ENCODE measurements at places on chromosomes 12 and 14.
A peak's percentile ranks its signal among the peaks of the same experiment; 100 is the strongest.

- no peak for DNase-seq
These were observed 17.1 kb downstream of the LLPH start for GRCh38 chr12:66113471-66113870.

- DNase-seq, result no peak
These were observed 104.0 kb upstream of the CCND2 start for GRCh38 chr12:4169531-4169930.

DNA sequence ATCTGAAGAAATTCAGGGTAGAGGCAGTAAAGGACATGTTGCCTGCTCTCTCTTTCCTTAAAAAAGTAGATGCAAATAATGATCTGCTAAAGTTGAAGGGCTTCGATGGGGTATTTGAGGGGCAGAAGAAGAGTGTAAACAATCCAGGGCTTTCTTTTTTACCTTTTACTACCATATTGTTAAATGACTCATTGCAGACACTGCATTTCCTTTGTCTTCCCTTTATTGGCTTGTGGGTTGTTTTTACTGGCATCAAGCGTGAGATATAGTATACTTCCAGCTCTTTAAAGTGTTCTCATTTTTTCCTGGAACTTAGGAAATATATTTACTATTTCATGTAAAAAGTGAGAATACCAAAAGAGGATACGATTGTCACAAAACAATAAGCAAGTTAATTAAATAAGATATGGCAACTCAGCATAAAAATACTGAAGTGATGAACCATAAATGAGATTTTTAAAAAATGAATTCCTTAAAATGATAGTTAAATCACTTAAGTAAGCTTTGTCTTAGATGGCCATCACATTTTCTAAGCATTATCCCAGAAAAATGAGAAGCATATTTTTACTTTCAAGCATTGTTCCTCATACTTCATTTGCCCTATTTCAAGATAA lies 72.3 kb upstream of the KRAS start:
- DNase-seq, result no peak

DNA sequence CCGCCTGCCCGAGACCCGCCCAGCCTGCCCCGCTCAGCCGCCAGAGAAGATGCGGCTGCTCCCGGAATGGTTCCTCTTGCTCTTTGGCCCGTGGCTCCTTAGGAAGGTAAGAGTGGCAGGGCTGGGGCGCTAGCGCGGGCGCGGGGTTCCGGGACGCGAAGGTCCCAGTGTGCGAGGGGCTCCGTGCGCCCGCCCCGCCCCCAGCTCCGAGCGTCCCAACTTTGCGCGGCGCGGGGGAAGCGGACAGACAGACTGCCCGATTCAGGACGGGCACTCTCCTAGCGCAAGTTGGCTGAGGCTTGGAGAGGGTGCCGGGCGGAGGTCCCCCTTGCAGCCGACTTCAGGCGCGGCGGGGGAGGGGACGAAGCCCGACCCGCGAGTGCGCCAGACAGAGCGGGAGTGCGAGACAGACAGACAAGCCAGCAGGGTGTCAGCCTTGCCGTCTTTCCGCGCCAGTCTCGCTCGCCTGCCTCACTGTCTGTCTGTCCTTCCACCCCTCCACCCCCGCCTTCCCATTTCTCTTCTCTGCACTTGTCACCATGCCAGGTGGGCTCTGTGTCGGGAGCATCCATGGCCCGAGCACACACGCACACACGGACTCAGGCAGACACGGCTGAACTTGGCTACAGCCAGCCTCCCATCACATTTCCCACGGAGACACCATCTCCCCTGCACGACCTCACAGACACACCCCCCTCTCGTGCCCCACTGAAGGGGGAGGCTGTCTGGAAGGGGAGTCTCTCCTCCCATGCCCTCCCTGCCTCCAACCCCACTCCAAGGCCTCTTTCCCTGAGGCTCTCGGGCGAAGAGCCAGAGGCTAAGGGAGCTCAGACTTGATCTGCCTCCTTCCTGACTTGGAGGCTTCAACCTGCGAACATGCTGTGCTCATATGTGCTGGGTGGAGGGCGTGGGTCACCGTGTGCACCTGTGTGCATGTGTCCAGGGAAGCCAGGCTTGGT lies 606 bp downstream of the NXPH4 start:
- peak; percentile 19 for DNase-seq

DNA sequence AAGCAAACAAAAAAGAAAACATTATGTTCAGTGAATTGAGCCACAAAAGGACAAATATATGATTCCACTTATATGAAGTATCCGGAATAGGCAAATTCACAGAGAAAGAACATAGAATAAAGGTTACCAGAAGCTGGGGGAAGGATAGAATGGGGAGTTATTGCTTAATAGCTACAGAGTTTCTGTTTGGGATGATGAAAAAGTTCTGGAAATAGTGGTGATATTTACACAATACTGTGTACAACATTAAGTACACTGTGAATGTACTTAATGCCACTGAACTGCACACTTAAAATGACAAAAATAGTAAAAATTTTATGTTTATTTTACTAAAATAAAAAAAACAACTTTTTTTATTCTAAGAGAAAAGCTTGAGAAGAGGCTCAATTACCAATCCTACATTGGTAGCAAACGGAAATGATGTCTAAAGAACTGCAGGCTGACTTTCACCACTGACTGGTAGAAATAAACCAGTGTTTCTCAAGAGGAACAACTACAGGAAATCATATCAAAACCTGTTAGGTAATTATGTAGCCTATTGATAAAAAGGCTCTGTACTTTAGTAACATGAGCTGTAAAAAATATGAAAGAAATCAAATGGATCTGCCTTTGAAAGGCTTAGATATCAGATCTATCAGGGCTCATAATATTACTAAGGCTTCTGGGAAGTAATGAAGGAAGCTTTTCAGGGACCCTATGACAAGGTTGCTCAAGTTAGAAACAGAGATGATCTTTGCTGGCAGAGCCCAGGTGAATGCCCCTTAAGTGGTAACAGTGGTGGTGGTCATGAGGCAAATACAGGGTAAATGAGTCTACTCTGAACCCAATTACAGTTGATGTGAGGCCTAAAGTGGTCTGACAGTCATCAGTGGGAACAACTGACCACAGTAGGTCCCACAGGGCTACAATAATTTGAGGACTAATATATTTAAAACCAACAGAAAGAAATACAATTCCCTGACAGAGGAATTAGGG lies 41.3 kb downstream of the BAZ1A start:
- DNase-seq, result no peak

DNA sequence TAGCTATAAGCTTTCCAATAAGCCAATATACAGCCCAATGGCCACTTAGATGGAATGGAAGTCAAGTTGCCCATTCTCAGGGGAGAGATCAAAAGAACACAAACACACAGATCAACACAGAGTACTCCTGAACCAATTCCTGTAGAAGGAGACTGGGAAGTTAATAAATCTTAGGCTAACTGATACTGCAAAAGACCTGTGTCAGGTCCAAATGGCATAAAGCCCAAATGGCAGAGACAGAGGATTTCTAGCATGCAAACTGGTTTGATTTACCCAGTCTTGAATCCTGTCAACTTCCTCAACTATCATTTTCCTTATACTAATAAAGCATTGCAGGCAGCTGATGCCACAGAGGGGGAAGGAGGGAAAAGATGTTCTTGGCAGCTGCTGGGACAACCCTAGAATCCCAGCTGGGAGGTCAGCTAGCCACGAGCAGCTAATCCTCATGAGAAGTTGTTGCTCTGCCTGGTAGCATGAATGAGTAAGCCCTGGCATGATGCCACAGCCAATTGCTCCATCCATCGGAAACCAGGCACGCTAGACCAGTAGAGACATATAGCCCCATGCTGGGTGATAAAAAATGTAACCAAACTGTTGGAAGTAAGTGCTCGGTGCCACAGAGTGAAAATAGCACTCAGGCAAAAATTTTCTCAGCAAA lies 26.2 kb downstream of the ANG start:
- DNase-seq, result no peak

DNA sequence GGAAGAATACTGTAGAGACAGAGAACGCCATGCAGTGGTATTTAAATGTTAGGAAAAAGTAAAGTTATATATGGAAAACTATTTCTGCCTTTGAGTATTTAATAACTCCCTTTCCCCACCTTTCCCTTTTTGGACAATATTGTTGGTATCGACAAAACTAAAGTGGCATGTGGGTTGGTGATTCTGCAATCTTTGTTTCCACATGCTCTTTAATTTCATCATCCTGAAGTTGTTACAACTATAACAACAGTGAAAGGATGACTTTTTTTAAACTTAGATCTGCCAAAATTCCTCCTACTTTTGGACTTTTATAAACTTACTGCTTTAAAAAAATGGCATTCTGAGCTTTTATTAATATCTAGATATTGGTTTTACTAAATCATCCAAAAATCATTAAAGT lies 25.3 kb downstream of the TTC8 start:
- DNase-seq, result no peak

DNA sequence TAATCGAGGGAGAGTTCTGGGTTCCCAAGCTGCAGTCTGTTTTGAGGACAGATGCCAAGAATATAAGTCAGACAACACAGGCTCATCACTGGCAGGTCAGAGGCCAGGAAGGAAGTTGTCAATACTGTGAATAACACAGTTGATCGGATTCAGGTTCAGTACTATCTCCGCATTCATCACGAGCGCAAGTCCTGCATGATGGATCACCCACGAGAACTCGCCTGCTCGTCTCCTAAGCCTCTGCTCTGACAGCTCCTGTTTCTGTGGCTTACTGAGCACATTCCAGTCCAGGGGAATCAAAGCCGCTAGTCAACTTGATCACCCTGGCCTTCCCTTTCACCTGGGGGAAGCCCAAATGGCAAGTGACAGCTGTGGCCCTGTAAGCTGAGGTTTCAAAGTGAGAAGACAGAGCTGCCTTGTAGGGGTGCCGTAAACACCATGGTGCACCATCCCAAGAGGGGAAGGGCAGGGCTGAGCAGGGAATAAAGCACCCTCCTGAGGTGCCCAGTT lies 60.1 kb upstream of the DICER1 start:
- no peak for DNase-seq

DNA sequence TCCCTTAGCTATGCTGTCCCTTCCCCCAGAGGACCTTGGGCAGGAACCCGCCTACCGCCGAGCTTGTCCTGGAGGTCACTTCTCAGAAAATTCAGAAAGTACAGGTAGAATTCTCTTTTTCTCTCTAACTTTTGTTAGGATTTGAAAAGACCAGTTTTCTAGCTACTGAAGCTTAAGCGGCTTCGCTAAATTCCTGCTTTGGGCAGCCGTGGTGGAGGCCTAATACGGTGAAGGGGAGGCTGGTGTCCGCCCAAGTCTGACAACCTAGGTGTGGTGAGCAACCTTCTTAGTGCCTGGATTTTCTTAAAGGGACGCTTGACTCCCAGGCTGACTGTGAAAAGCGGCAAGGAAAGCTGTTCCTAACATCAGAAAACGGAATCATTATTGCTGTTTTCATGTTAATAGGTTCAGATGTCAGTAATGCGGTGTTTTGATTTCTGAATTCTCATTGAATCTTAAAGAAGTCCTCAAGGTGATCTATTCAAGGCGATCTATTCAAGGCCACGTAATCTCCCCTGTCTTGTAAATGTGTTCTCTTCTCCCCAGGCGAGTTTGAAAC lies 835 bp downstream of the FGD4 start:
- no peak for DNase-seq

GRCh38 chr12:71046215-71046614 lies 111.6 kb downstream of the TSPAN8 start:
- no peak for DNase-seq

GRCh38 chr14:54202288-54202687 lies 194.5 kb upstream of the CDKN3 start:
- DNase-seq, result no peak

DNA sequence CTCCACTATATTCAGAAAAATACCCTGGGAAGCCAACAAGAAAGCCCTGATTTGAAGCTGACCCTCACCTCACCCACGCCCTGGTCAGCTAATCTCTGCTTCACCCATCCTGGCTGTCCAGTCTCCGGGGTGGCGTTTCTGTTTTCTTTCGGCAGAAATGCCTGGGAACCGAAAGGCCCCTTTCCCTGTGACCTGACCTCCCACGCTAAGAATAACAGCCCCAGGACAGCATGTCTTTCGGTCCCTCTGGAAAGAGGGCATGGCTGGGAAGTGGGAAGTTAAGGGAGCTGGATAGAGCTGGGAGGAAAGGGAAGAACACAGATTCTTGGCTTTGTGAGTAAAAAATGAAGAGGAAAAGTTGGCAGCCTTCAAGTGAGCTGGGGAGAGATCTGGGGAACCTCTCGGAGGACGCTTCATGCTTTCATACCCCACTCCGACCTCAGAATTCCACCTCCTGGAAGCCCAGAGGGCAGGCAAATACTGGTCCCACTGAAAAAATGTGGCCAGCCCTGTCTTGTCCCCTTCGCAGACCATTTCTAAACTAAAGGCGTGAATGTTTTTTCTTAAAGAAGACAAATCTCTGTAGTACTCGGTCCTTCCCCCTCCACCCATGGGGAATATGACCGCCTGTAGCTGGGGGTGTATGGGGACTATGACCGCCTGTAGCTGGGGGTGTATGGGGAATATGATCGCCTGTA lies 163.0 kb upstream of the FKBP4 start:
- no peak for DNase-seq

GRCh38 chr14:23432102-23432925 lies 3.1 kb downstream of the MYH7 start:
- no peak for DNase-seq

GRCh38 chr12:24049728-24050127 lies 100.3 kb upstream of the SOX5 start:
- DNase-seq, result no peak

DNA sequence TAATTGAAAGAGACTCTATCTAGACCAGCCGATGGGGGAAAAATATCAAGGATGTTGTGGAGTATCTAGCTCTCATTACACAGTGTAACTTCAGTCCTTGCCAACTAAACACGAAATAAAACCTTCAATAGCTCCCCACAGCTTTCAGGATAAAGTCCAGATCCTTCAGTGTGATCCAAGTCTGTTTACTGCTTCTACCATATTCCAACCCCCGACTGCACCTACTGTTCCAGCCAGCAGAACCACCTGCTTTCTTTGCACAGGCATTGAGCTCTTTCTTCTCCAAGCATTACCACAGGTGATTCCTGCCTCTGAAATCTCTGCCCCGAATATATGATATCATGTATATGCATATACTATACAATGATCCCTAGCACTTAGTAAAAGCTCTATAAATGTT lies 2.2 kb upstream of the LRRC23 start:
- DNase-seq, result no peak

DNA sequence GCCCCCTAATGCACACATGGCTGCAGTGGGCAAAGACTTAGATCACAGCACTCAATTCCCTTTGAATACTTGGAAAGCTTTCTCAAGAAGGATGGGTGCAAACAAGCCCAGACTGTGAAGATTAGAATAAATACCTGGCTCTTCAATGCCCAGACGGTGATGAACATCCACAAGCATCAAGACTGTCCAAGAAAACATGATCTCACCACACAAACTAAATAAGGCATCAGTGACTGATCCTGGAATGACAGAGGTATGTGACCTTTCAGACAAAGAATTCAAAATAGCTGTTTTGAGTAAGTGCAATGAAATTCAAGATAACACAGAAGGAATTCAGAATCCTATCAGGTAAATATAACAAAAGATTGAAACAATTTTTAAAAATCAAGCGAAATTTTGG lies 43.8 kb upstream of the ZDHHC17 start:
- no peak for DNase-seq

- no peak for DNase-seq
These were observed 48.2 kb upstream of the PNMA1 start for GRCh38 chr14:73762375-73762822.

- no peak for DNase-seq
These were observed 10.2 kb downstream of the TPCN1 start for GRCh38 chr12:113231235-113232088.

GRCh38 chr14:97002454-97002853 lies 205.3 kb downstream of the VRK1 start:
- no peak for DNase-seq

Data from T1000 (cell line).